ENCODE measurements at places on chromosomes 6 and 20. TPM values are rescaled to one million over a fixed set of nuclear protein-coding genes. Genes with fewer than 3 reads are reported as not detected.

DNA sequence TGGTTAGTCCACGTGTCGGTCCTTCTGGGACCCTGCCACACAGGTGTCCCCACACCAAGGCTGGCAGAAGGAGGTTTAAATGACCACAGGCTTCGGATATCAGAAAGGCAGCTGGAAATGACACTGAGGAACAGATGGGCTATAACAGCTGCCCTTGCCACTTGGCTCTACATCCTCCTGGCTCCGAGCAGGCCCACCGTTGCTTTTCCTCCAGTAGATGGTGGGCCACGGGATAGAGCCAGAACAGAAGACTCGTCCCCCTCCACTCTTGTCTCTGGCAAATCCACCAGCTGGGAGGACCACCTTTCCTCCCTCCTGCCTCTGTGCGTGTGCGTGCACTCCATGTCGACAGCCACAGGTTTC is 17.6 kb downstream of the WRNIP1 start:
- no peaks in the 10 kb centered on the region for H3K4me1 ChIP-seq
- no peak overlapping the region for H3K27ac ChIP-seq
- DNase-seq = no peak

DNA sequence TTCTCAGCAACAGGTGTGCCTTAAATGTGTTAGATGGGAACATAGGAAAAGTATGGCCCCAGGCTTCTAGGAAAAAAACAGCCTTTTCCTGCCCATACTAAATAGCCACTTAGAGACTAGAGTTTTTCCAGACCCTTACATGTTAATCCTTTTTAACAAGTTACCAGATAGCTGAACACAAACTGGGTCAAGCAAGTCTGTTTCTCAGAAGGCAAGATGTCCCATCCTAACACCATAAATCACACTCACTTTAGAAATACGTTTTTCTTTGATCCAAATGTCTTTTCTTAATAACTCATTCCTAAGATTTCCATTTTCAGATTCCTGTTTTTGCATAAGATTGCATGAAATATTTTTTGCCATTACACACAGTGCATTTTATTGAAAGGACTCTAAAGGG is 241.3 kb downstream of the KCNQ5 start:
- no peaks in the 10 kb centered on the region for H3K27me3 ChIP-seq
- no peaks in the 10 kb centered on the region for H3K4me1 ChIP-seq
- no peak for DNase-seq
- no peak overlapping the region for H3K27ac ChIP-seq

- no peaks in the 10 kb centered on the region for H3K4me1 ChIP-seq
- no peaks in the 10 kb centered on the region for H3K36me3 ChIP-seq
- no peak overlapping the region for H3K4me3 ChIP-seq
- H3K27me3 ChIP-seq = peaks cover 4% of the 10 kb centered on the region
These were observed 3.0 kb upstream of the WFDC10A start for GRCh38 chr20:45626540-45626939.

Gene TOX2
- total RNA-seq = 30.1 TPM

Gene PGC
- not detected for total RNA-seq

Gene ULBP2
- 4.4 TPM for total RNA-seq
